NCI-H1694 (cell line): ENCODE measurements at places on chromosomes 3 and 15.

DNA sequence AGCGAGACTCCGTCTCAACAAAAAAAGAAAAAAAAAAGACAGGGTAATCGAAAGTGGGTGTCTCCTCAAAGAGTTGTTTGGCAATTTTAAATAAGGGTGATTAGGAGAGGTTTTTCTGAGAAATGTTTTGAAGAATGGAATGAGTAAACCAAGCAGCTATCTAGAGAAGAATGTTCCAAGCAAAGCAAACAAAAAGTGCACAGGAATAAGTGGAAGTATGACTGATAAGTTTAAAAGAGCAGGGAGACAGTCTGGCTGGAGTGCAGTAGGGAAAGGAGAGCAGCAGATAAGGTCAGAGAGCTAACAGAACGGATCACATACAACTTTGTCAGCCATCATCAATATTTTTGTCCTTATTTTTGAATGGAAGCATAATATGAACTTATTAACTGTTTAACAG, 853.5 kb downstream of the TUSC7 start:
- DNase-seq: no peak

GRCh38 chr15:22992024-22992326, 11.8 kb upstream of the CYFIP1 start:
- DNase-seq: no peak

DNA sequence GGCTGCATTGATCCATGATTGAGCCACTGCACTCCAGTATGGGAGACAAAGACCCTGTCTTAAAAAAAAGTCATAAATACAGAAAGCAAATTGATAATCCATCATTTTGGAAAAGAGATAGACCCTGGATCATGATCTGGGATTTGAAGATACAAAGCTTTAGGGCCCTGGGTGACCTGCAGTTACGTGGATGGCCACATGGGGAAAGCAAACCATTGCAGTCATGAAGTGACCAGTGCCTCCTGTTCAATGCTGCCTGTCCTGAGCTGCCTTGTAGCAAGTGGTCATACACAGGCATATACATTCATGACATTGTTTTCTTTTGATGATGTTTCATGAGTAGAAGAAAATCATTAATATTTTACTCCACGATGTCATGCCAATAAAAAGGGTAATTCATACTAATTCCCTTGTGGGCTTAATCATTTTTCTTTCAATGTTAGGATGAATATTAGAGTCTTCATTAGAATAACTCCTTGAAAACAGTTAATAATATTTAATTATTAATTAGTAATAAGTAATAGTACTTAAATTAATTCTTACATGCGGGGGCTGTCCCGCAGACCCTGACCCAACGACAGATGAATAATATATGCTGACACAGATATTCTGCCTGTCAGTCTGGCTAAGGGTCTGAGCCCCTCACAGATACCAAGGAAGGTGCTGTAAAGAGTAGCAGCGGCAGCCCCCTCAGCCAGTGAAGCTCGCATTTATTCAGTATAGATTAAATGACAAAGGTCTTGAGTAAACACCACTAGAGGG, 109.0 kb upstream of the UNC13C start:
- no peak for DNase-seq

DNA sequence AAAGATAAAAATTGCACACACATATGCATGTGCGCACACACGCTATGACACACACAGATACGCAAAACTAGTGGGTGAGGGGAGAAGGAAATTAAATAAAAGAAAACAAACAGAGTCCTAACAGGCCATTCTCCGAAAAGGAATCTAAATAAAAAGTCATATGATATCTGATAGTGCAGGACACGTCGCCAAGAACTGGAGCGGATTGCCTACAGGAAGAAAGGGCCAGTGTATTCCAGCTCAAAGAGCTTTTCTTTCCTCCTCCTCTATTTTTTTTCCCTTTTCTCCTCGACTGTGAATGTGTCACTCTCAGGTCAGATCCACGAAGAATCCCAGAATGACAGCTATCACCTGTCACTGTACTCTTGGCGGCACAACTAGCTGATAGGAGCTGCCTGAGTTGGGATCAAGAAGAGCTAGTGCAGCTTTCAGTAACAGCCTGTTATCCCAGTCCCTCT, 157.8 kb downstream of the TIGIT start:
- DNase-seq: no peak

DNA sequence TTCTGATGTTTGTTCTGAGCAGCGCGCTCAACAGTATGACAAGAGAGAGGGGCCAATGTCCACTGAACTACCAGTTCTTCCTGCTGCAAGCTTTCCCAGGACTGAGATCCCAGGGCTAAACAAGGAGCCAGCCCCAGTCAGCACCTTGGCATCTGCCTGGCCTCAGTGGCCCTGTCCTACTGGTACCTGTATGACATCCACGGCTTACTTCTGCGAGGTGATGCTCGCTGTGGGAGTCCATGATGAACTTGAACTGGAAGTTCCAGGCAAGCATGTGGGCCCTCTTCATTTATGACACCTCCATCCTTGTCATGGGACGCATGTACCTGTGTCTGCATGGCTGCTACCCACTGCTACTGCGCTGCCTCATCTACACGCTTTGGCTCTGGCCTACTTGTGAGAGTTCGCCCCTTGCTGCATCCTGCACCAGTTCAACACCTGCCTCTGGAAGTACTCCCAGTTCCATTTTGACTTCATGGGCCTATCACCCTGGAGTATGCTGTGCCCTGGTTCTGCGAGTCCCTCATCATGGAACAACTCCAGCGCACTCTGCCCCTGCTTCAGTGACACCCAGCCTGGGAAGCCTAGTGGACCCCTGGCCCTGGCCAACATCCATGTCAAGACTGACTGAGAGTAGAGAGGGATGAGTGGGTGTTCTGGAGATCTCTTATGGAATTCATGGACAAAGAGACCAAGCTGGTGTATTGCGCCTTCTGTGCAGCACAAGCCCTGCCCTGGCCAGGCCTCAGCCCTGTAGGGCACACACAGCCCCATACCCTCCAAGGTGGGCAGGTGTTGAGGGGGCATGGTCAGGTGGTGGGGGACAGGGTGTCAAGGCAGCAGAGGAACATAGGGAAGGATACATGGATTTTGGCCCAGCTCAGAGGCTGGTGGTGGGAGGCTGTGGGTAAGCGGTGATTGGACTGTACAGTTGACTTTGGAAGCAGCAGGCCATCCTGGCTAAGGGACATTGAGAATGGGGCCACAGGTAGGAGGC, 246.8 kb downstream of the NLGN1 start:
- DNase-seq: no peak

- DNase-seq: no peak
Measured at GRCh38 chr15:81211376-81211775, 14.7 kb downstream of the IL16 start.

DNA sequence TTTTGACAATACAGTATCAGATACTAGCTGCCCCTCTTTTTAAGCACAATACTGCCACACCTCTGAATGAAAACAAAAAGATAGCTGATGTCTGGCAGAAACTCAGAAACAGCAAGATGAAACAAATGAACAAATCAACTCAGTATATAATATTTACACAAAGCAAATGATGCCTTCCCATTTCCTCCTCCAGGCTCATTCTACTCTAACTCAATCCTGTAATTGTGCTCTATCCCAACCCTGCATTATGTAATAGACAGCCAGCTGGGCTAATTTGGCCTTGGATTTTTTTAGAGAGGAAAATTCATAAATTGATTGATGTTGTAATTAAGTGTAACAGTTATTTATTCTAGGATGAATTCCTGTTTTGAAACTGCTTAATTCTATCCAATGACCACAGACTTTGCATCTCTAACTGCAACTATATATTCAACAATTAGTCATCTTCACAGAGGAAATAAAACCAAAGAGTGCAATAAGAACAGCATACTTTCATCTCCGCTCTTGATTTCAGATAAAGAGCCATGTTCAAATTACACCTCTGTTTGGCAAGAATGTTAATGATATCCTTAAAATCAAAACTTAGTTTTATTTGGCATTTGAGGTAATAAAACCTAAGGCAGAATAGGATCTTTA, 6.1 kb downstream of the ATG3 start:
- no peak for DNase-seq

DNA sequence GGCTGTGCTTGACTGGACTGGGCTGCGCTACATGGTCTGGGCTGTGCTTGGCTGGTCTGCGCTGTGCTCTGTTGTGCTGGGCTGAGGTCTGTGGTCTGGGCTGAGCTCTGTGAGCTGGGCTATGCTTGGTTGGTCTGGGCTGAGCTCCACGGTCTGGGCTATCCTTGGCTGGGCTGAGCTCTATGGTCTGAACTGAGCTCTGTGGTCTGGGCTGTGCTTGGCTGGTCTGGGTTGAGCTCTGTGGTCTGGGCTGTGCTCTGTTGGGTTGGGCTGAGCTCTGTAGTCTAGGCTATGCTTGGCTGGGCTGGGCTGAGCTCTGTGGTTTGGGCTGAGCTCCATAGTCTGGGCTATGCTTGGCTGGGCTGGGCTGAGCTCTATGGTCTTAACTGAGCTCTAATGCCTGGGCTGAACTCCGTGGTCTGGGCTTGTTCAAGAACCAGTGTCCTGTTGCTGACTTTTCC, 92.0 kb downstream of the PLXNA1 start:
- DNase-seq: peak; percentile 60

DNA sequence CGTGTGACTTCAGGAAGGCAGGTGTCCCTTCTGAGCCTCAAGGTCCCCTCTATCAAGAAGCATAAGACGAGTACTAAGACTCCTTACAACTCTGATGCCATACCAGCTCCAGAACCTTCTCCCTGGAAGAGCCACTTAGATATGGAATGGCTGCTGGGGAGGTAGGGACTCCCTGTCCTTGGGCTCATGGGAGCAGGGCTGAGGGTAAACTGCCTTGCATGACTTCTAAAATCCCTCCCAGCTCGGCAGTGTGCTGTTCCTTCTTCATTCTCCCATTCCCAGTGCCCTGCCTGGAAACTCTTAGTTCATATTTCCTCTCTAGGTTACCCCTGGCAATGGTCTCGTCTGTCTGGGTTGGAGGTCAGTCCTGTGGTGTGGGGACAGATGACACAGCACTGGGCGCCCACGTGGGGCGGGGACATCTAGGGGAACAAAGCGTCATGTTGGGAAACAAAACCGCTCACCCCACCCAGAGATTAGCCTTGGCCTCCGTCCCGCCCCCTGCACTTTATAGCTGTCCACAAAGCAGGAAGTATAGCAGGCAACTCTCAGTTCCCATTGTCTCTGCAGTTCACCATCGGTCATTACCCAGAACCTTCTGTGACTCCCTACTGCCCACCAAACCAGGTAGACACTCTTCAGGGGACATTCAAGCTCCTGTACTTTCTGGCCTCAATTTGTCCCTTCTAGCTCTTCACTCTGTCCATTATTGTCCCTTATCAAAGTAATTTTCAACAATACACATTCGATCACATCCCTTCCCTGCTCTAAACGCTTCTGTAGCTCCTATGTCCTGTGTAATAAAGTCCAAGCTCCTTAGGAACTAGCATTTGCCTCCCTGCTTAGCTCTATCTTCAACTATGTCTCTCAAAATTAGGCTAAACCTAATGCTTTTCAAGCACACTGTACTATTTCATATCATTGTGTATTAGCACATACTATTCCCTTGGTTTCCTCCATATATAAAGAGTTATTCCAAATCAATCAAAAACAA, 73.8 kb downstream of the IQSEC1 start:
- no peak for DNase-seq

GRCh38 chr3:185411133-185411532, 48.2 kb downstream of the MAP3K13 start:
- no peak for DNase-seq

DNA sequence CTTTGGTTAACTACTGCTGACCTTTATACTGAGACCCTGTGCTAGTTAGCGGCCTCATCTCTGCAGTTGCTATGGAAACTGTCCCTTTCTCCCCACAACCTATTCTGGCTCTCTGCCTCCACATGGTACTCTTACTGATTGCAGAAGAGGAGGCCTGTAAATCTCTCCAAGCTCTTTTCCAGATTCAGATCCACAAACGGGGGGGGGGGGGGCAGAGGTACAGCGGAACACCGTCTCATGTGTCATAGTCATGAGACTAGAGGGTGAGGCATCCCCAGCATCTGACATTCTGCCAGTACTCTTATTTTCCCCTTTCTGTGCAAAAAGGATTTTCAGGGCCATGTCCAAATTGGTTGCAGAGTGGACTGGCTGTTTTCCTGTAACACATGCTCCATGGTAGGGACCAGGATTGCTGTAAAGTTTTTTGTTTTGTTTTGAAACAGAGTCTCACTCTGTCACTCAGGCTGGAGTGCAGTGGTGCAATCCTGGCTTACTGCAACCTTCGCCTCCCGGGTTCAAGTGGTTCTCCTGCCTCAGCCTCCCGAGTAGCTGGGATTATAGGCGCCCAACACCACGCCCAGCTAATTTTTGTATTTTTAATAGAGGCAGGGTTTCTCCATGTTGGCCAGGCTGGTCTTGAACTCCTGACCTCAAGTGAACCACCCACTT, 8.3 kb upstream of the MAP1A start:
- DNase-seq: no peak

- no peak for DNase-seq
Measured at GRCh38 chr15:48493763-48494225, 151.7 kb downstream of the FBN1 start.

GRCh38 chr3:27317096-27317495, 52.1 kb downstream of the NEK10 start:
- no peak for DNase-seq

DNA sequence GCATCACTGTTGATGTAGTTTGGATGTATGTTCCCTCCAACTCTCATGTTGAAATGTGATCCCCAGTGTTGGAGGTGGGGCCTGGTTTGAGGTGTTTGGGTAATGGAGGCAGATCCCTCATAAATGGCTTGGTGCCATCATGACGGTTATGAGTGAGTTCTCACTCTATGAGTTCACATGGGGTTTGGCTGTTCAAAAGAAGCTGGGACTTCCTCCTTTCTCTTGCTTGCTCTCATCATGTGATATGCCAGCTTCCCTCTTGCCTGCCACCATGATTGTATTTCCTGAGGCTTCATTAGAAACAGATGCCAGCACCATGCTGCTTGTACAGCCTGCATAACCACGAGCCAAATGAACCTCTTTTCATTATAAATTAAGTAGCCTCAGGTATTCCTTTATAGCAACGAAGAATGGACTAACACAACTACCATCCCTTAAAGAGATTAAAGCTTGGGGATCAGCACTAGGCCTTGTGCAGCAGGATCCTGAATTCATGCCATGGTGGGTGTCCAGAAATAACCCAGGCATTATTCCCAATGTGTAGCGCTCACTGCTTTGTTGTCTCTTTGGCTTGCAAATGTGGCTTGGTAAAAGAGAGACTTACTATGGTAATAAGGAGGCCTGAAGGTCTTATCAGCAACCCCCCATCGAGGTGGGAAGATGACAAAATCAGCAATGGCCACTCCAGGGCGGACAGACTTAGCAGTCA, 41.9 kb downstream of the NDUFB4 start:
- DNase-seq: no peak

- no peak for DNase-seq
Measured at GRCh38 chr15:51888593-51889195, 59.2 kb downstream of the TMOD3 start.

GRCh38 chr3:40872258-40872920, 326.9 kb upstream of the CTNNB1 start:
- DNase-seq: no peak

- DNase-seq: no peak
Measured at GRCh38 chr15:34243226-34243625, 18.4 kb downstream of the EMC4 start.

GRCh38 chr3:128950223-128950938, 43.5 kb downstream of the CFAP92 start:
- peak; percentile 26 for DNase-seq

- DNase-seq: no peak
Measured at GRCh38 chr15:89130201-89130600, 41.9 kb downstream of the ABHD2 start.

- no peak for DNase-seq
Measured at GRCh38 chr3:62644493-62644892, 230.7 kb downstream of the CADPS start.

GRCh38 chr3:71372911-71373637, 210.5 kb downstream of the FOXP1 start:
- DNase-seq: no peak
